GM20000 (cell line): ENCODE measurements at places on chromosomes 6 and 20.

GRCh38 chr6:36374972-36375371 lies 12.5 kb downstream of the ETV7 start:
- no peak for DNase-seq

GRCh38 chr6:140929121-140929520 lies 1203.6 kb upstream of the GJE1 start:
- no peak for DNase-seq

DNA sequence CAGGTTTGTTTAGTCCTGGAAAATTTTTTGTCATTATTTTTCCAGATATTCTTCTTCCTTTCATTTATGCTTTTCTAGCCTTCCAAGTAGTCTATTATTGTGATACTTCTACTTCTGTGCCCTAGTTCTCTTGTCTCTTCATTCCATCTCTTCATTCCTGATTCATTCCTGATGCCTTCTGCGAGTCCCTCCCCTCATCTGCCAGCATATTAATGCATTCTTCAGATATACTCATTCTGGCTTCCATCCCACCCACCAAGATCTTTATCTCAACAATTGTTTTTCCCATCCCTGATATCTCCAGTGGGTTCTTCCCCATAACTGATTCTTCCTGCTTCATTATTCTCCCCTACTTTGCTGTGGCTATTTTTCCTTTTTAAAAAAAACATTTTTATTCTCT lies 35.2 kb downstream of the ALDH5A1 start:
- DNase-seq = no peak

- peak; percentile 36 for DNase-seq
Observed at GRCh38 chr6:34243901-34244884, 4.6 kb downstream of the SMIM29 start.

DNA sequence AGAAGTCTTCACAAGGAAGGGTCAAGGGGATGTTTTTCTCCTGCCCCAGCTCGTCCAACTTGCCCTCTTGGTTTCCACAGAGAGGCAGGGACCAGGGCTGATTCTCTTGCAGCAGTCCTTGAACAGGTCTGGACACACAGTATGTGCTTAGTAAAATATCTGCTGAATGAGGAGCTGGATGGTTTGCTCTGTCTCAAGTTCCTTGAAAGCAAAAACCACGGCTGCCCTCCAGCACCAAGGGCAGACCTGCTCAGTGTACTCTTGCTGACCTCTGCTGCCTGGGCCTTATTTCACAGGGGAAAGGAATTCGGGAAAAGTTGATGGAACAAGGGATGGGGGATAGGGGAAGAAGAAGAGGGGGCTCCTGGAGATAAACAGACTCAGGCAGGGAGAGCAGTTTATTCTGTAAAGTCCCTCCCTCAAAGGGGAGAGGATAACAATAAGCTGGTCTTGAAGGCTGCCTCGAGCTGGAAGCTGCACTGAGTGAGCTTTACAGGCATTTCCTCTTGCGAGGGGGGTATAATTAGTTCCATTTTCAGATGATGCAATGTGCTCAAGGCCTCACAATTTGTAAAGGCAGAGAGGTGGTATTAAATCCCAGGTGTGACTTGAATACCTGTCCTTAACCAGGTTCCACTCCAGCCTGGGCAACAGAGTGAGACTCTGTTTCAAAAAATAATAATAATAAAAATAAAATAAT lies 10.3 kb downstream of the KCNK5 start:
- DNase-seq = peak; percentile 39

DNA sequence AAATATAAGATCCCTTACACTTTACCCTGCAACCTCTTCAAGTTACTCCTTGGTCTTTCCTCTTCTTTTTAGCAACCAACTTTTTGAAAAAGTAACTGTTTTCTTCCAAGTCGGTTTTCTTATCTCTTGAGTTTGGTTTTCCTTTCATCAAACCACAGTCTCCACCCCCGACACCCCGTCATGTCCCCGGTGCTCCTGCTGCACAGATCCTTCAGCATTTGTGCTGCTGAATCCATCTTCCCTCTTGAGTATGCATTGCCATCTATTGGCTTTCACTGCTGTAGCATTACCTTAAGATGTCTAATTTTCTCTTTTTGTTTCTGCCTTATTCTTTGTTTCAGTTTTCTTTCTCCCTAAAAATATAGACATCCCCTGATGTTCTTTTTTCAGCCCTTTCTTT lies 11.9 kb upstream of the TNFRSF21 start:
- no peak for DNase-seq

- no peak for DNase-seq
Observed at GRCh38 chr20:38776363-38776762, 28.1 kb downstream of the ACTR5 start.

- no peak for DNase-seq
Observed at GRCh38 chr20:34627458-34627857, 49.4 kb downstream of the PIGU start.

DNA sequence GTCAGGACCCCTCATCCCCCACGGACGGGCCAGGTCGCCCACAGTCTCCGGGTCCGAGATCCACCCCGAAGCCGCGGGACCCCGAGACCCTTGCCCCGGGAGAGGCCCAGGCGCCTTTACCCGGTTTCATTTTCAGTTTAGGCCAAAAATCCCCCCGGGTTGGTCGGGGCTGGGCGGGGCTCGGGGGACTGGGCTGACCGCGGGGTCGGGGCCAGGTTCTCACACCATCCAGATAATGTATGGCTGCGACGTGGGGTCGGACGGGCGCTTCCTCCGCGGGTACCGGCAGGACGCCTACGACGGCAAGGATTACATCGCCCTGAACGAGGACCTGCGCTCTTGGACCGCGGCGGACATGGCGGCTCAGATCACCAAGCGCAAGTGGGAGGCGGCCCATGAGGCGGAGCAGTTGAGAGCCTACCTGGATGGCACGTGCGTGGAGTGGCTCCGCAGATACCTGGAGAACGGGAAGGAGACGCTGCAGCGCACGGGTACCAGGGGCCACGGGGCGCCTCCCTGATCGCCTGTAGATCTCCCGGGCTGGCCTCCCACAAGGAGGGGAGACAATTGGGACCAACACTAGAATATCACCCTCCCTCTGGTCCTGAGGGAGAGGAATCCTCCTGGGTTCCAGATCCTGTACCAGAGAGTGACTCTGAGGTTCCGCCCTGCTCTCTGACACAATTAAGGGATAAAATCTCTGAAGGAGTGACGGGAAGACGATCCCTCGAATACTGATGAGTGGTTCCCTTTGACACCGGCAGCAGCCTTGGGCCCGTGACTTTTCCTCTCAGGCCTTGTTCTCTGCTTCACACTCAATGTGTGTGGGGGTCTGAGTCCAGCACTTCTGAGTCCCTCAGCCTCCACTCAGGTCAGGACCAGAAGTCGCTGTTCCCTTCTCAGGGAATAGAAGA lies 978 bp downstream of the HLA-A start:
- DNase-seq = no peak

- no peak for DNase-seq
Observed at GRCh38 chr20:63576311-63576710, 2.3 kb upstream of the HELZ2 start.

- DNase-seq = no peak
Observed at GRCh38 chr6:32613475-32613874, 23.7 kb upstream of the HLA-DQA1 start.
